ENCODE measurements at places on chromosomes 2 and 18.

GRCh38 chr2:175580652-175581051 lies 399.1 kb upstream of the ATP5MC3 start:
- no peak for DNase-seq

DNA sequence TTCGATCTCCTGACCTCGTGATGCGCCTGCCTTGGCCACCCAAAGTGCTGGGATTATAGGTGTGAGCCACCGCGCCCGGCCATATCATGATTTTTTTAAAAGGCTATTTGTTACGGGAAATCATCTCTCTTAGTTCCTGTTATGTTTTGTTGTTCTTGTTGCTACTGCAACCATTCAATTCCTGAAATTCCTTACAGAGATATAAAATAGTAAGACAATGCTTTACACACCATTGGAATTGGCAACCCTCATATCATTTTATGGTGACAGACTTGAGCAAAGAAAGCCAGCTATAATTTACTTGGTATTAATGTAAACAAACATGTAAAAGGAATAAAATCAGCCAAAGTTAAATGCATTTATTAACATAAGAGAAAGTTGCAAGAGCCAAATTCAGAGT lies 163.0 kb downstream of the FIGN start:
- no peak for DNase-seq

- no peak for DNase-seq
Measured at GRCh38 chr18:33875029-33875565, 297.1 kb downstream of the ASXL3 start.

DNA sequence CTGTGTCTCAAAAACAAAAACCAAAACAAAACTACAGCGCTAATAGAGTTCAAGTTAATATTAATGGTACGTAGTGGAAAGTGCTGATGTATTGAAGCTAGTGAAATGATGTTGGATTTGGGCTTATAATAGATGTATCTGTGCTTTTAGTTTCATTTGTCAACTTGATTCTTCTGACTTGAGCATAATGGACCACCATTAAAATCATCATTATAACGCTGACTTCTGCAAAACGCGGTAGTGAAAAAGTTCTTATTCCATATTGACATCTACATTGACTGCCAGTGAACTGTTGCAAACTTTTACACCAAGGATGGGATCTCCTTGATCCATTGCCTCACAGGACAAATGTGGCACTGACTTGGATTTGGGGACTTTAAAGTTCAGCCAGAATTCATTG lies 85.0 kb downstream of the LPIN1 start:
- DNase-seq: no peak

- DNase-seq: peak; percentile 62
Measured at GRCh38 chr2:234863043-234863934, 88.5 kb upstream of the SH3BP4 start.

DNA sequence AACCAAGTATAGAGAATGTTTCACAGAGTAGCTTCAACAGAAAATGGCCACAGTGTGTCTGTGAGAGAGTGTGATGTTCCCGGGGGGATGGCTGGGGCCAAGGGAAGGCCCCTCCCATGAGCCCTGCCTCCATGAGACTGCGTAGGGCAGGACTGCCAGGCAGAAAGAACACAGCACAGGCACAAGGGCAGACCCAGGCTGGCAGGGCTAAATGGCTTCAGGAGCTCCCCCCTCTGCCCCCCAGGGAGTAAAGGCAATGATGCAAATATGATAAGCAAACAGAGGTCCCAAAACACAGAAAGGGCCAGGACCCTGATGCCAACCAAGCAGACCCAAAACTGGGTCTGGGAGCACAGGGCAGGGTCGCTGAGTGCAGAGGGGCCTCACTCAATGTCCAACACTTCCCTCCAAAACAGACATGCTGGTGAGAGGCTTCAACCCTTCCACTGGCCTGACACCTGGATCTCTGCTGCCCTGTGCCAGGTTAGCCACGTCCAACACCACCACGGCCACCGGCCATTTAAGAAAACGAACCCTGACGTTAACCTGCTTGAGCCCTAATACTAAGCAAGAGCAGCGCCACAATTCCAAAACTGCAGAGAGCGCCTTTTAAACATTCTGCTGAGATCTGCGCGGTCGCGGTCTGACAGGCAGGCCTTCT lies 90.3 kb downstream of the HDAC4 start:
- DNase-seq: no peak

DNA sequence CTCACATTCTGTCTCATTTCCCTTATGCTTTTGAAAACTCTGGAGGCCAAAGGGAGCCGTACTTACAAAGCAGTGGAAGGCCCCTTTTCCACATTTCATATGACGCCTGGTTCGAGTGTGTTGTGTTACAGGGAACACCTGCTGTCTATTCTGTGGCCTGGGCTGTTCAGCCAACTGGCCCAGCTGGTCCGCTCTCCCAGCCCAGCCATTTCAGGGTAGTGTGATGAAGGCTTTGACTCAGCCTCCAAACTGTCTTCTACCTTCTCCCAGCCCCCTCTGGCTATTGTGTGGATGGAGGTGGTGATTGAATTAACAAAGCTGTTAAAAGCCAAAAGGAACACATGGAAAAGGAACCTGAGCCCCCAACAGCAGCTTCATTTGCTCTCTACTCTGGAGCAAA lies 233.8 kb downstream of the ICOS start:
- peak; percentile 65 for DNase-seq

DNA sequence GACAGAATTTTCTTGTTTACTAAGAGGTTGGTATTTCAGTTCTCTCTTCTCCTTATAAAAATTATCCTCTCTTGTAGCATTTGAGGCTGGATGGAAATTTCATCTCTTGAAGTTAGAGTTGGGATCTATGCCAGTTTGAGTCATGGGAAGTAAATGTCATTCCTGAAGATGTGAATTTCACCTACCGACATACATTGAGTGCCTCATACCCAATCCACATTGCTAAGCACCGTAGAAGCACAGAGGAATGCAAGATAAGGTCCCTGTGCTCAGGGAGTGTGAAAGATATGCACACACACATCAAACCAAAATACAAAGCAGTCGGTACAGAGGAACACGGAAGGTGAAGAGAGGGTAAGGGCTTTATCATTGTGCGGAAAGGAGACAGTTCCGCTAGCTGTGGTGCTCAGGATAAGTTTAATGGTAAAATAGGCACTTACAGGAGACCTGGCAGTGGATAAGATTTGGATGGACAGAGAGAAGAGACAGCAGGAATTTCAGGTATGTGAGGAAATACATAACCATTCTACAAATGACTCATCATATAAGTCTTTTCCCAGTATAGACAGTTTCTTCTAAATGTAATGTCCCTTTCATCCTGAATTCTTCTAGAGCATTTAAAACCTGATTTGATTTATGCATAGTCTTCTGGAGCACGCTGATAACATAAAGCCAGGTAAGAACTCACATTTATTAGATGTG lies 205.3 kb upstream of the ST6GAL2 start:
- DNase-seq: no peak

DNA sequence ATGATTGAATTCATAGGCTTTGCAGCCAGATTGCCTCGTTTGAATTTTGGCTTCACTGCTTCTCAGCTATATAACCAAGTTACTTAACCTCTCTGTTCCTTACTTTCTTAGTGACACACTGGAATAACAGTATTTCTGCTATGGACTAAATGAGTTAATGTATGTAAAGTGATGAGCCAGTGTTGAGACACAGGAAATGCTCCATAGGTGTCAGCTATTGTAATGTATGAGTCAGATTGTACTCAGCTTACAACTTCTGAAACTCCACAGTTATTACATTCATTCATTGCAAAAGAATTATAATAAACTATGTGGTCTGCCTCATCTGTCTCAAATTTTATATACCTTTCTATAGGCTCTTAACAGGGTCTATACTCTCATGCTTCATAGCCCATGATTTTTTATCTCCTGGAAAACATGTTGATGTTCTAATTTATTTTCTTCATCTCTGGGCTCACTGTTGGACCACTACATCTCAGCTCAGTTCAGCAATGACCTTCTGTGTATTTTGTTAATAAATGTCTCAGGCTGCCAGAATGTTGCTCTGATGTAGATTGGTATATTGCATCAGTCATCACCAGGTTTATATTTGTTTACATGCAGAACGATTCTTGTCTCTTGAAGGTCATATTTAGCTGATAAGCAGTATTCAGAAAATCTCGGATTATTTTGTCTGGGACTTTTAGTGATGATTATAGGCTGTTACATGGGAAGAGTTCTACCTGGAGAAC lies 76.2 kb downstream of the MAP3K20 start:
- no peak for DNase-seq

GRCh38 chr2:28713577-28714298 lies 37.9 kb upstream of the PPP1CB start:
- no peak for DNase-seq

DNA sequence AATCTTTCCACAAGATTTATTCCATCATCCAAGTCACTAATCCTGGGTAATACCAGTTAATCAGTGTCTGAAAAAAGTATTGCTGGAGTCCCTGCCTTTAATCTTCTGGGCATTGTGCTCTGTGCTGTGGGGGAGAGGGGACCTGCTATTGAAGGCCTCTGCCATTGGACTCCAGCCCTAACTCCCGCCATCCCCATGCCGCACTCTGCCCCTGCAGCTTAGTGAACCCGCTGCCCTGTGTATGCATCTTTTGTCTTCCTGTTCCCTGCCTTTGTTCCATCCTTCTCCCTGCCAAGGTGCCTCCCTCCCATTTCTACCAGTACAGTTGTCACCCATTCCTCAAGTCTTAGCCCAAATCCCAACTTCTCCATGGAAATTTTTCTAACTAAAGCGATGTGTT lies 113.8 kb upstream of the EPAS1 start:
- DNase-seq: no peak

DNA sequence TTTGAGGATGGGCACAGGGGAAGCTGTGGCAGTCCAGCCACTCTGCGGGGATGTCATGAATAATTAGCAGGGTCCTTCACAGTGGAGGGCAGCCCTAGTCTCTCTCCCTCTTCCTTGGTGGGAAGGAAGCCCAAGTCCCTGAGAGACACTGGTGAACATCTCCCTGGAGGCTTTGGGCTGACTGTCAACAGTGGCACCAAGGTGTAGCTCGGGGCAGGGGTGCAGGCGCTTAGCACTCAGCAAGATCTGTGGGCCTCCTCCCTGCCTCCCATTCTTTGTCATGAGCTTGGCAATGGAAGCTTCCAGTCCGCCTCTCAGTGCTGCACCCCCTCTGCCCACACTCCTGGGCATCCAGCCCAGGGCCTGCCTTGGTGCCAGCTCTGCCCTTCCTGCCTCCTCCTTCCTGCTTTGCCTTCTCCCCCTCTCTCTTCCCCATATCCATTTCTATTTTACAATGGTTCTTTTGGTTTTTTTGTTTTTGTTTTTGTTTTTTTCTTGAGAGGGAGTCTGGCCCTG lies 59.4 kb downstream of the STEAP3 start:
- no peak for DNase-seq

DNA sequence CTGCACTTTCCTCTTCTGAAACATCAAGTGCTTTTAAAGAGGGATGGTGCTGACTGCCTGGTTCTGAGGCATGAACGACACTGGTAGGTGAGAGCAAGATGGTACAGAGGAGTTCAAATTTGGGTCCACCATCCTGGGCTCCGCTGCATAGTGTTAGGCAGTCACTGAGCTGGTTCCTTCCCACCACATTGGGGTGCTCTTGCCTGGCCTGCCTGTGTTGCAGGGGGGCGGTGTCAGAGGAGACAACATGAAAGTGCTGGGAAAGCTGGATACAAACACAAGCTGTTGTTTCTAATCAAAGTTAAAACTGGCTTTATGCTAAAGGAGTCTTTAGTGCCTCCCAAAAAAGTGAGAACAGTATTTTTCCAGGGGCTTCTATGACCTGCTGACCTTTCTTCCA lies 258.1 kb downstream of the GBX2 start:
- no peak for DNase-seq

DNA sequence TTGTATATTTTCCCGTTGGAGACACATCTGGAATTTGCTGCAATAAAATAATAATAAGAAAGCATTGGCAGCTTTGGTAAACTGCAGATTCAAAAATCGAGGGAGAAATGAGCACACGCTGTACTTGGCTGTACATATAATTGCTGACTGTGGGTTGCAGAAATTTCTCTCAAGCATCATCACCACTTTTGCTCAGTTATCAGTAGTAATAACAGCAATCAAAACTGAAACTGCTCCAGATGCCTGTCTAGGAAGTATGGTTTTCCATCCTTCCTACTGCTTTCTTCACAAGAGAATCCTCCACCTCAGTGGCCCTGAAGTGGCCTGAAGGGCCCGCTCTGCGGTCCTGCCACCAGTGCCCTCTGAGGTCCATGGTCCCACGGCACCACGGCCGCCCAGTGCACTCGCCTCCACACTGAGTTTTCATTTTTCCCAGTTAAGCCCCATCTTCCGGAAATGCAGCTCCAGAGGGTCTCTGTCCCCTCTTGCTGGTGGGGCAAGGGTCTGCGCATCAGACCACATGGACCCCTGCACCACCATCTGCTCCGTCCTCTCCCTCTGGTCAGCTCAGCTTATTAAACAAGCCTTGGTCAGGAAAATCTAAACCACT lies 3.9 kb downstream of the DUSP28 start:
- no peak for DNase-seq

GRCh38 chr18:13945811-13946210 lies 30.5 kb upstream of the MC2R start:
- DNase-seq: no peak

- no peak for DNase-seq
Measured at GRCh38 chr2:120422465-120423160, 76.7 kb downstream of the INHBB start.

DNA sequence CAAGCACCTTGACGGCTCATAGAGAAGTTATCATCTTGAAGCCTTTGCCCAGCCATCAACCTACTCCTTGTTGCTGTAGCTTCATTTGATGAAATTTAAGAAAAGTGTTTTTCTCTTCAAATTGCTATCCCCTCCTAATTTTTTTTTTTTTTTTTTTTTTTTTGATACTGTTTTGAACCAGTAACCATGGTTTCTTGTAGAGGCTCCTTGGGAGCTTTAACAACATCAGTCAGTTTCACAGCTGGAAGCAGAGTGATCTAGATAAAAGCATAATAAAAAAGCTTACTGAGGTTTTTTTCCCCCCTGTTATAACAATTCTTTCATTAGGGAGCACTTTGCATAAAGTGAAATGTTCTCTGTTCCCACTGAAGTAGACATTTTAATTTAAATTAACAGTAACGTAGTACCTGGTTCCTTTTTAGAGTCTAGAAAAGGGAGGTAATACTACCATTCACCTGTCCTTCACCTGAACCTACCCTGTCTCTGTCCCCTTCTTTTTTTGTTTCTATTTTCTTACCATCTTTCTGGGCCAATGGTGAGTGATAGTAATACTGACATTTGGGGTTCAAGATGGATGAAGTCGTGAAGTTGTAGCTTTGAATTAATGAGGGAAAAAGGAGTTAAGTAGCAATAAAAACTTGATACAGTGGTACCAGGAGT lies 101.5 kb downstream of the NCOA1 start:
- DNase-seq: no peak

GRCh38 chr2:134392442-134393074 lies 138.7 kb downstream of the MGAT5 start:
- DNase-seq: no peak

GRCh38 chr18:61991836-61992235 lies 99.0 kb upstream of the RNF152 start:
- no peak for DNase-seq

All from NCI-H524 (cell line).